ENCODE measurements at places on chromosomes 4 and X.

DNA sequence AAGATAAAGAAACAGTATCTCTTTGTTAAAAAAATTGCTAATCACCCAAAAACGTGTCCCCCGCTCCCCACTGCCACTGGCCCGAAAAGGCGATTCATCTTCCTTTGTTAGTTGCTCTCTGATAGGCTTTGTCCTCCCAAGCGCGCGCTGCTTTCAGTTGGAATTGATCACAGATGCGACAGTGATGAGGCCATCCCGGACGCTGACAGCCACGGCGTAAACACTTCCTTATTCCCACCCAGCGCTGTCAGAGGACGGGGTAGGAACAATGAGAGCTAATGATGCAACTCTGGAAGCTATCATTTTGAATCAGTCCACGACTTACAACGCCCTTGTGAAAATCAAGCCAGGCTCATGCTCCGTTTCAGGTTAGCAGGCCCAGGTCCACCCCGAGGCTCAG is 21.4 kb downstream of the SOD3 start:
- DNase-seq = no peak

DNA sequence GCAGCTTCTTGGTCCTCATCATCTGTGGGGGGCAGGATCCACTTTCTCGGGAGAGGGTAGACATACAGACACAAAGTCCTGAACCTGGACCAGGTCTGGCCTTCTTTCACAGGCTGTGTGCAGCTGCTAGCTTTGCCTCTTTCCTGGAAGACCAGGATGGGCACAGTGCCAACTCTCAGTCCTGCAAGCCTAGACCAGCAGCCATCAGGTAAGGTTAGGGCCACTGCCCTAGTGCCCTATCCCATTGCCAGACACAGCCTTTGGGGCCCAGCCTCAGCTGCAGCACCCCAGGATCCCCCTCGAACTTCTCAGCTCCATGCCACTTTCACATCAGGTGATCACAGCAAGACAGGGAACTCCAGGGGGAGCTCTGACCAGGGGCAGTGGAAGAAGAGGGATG is 38.4 kb downstream of the ZNF185 start:
- DNase-seq = no peak

DNA sequence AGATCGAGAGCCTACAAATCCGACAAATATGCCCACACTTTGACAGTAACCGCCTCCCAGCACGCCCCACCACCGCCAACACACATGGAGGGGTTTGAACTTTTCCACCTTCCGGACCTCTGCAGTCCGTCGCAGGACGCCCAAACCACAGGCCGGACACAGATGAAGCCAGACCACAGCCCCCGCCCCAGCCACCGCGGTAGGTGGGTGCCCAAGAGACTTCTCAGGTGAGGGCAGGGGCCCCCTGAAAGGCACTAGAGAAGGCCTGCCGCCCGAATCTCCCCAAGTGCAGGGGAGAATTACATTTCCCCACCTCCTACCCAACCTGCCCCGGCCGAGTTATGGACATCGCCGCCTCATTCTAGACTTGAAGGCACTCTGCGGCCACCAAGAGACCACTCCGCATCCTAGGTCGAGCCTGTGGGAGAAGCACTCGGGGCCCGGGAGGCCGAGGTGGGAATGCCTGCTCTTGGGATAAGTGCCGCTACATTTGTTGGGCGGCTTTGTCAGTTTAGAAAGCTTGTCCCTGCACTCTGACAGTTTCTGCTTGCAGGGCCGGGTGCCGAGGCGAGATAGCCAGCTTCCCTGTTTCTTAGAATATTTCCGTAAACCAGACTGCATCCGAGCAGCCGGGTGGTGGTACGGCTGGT is 21.5 kb downstream of the HAND2 start:
- no peak for DNase-seq

- no peak for DNase-seq
Observed at GRCh38 chr4:81164623-81165416, 50.2 kb downstream of the PRKG2 start.

- DNase-seq = no peak
Observed at GRCh38 chr4:141448490-141448889, 187.9 kb upstream of the IL15 start.

All from AG09309 (cell line).